ENCODE measurements at places on chromosomes 13 and 19.
A peak's percentile ranks its signal among the peaks of the same experiment; 100 is the strongest.

- no peak for DNase-seq
Measured at GRCh38 chr13:110240352-110240751, 66.6 kb downstream of the COL4A1 start.

- no peak for DNase-seq
Measured at GRCh38 chr13:113146750-113147149, 11.7 kb upstream of the PROZ start.

- DNase-seq, result peak; percentile 35
Measured at GRCh38 chr13:27425158-27425917, 919 bp downstream of the GTF3A start.

DNA sequence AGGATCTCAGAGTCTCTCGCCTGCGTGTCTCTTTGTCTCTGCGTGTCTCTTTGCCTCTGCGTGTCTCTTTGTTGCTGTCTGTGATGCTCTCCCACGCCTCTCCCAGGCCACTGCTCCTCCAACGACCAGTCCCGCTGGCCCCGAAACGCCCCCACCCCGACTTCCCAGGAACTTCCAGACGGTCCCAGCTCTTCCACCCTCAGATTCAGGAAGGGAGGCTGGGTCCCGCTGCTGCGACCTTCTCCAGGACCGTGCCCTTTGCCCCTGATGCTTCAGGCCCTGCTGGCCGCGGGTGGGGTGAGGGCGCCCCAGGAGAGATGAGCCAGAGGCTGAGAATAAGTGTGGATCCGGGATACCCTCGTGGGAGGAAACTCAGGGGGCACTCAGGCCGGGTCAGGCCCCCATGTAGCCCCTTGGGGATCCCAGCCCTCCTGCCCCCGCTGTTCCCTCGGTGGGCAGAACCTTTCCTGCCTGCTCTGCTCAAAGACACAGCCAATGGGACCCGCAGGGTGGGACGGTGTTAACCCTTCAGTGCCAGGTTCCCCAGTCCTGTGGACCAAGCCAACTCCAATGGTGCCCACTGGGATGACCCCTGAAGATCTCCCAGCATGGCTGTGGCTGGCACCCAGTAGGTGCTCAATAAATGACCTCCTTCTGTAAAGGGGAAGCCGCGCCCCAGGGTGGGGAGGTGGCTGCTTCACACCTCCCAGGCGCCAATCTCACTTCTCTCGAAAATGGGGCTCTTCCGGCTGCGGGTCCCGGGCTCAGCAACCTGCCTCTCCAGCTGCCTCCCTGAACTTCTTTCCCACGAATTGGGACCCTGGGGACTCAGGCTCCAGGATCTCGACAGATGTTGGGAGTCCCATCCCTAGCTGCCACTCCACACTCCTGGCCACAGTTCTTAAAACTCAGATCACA, 1.5 kb upstream of the S1PR5 start:
- no peak for DNase-seq

- no peak for DNase-seq
Measured at GRCh38 chr13:99277629-99278028, 19.4 kb upstream of the GPR18 start.

- DNase-seq, result peak; percentile 53
Measured at GRCh38 chr19:35757231-35757748, 461 bp upstream of the HSPB6 start.

DNA sequence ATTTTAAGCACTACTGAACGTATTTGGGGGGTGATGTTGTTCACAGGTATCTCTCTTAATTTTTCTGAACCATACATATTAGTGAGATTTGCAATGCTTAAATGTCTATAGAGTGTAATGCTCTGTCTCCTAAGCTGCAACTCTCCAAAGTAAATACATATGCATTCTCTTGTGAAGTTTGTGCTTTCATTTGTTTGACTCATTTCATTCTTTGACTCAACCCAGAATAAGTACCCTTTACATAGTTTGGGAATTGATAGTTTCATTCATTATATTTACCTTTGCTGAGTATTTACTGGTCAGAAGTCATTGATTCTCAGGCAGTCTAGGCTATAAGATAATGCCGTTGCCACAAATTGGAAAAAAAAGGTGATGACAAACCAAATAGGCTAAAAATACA, 406.9 kb downstream of the FGF9 start:
- DNase-seq, result no peak

DNA sequence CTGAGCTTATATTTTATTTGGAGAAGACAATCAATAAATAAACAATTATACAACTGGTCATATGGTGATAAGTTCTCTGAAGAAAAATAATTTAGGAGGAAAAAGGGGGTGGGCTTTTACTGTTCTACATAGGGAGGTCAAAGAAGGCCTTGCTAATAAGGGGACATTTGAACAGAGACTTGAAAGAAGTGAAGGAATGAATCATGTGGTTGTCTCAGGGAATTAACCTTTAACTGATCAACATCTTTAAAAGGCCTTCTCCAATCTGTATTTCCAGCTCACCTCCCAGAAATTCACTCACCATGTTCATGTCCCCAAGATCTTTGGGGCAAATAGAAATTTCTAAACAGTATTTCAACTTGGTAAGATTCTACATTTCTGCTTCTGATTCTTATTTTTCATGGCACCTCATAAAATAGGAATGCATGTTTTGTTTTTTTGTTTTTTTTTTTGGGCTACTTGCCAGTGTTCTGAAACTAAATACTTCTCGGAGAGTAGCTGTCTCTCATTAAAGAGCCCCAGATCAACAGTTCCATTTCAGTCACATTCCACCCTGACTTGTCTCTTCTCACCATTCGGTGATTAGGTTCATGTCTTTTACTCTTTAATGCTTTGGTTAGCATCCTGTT, 19.2 kb upstream of the LPAR6 start:
- no peak for DNase-seq

DNA sequence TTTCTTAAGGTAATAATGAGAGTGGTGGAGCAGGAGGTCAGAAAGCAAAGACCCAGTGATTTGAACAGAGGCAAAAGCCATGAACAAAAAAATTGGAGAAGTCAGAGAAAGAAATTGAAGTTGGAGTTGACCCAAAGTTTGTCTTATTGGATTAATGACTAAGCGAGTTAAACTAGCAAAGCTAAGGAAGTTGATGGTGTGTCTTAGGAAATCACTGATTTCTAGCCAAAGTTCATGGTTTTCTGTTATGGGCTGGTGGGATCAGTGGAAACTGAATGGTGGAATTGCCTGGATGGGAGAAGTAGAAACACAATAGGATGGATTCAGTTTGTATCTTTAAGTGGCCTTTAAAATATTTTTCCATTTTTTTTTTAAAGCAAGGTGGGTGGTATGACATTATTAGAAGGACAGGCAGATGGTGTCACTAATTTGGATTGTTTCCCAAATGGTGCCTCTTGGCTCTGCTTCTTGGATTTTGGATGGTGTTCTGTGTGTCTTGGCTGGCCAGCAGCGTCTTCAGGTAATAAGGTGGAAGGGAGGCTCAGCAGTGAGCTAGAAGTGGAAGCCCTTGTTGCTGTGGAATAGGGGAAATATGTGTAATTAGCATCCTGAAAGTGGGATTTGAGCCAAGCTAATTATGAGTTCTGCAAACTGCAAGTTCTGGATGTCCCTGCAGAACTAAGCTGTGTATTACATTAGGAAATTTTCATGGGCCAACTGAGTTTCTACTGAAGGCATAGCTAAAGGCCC, 302.9 kb downstream of the LMO7 start:
- no peak for DNase-seq

- DNase-seq, result no peak
Measured at GRCh38 chr19:7265963-7266362, 28.3 kb downstream of the INSR start.
